ENCODE measurements at places on chromosomes 12 and 14.

- DNase-seq = no peak
Observed at GRCh38 chr14:91573528-91573893, 63.4 kb upstream of the PPP4R3A start.

DNA sequence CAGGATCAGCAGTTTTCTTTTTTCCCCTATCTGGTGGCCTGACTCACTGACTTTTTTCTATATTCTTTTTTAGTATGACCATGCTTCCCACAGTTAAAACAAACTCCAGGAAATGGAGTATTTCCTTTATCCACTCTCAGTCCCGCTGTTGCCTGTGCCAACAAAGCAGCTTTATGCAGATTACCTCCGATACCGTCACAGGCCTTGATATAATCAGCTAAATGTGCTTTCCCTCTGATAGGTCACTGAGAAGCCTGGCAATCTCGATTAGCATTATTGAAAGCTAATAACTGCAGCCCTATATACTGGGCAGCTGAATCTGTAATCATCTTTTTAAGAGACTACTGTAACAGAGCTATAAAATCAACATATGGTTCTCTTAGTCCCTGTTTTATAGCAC is 243.6 kb downstream of the KIF21A start:
- DNase-seq = no peak

DNA sequence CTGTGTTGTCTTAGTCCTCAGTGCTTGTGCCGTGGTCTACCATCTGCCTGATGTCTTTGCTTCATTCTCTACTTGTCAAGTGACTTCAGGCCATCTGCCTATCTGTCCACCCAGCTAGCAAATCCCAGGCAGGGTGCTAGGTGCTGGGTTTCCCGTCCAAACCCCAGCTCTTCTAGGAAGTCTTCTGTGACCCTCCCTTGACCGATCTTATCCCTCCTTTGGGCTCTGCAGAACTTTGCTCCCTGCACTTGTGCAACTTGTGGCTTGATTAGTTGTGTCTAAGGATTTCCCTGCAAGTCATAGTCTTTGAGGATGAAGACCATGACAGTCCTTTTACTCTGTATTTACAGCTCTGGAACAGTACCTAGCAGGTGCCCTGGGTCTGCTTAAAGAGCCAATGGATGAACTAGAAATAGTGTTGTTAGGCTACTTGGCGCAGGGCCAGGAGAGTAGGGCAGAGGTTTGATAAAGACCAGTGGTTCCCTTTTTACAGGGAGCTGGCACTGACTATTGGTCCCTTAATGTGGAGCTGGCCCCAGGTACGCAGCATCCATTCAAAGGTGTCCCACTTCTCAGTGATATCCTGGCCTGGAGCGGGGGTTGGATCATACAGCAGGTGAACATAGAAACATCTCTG is 60.1 kb downstream of the ADCK1 start:
- DNase-seq = no peak

DNA sequence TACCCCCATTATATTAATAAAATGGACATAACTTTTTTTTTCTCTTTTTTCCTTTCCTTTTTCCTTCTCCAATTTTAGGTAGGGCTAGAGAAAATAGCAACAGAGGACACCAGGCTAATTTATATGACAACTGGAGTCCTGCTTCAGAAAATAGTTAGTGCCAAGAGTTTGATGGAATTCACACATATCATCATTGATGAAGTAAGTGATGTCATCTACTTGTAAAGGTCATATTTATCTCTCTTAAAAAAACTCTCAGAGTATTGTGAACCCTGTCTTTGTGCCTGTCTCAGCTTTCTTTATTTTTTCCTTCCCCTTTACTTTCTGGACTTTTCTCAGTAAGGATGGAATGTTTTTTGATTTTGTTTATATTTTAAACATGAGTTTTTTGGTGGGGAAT is 24.3 kb upstream of the RD3L start:
- DNase-seq = no peak

DNA sequence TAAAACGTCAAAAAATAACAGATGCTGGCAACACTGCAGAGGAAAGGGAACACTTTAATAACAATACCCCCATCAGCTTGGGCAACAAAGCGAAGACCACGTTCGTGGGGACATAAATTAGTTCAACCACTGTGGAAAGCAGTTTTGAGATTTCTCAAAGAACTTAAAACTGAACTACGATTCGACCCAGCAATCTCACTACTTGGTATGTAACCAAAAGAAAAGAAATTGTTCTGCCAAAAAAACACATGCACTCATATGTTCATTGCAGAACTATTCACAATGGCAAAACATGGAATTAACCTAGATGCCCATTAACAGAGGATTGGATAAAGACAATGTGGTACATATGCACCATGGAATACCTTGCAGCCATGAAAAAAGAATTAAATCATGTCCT is 81.2 kb upstream of the RAP1B start:
- DNase-seq = no peak

DNA sequence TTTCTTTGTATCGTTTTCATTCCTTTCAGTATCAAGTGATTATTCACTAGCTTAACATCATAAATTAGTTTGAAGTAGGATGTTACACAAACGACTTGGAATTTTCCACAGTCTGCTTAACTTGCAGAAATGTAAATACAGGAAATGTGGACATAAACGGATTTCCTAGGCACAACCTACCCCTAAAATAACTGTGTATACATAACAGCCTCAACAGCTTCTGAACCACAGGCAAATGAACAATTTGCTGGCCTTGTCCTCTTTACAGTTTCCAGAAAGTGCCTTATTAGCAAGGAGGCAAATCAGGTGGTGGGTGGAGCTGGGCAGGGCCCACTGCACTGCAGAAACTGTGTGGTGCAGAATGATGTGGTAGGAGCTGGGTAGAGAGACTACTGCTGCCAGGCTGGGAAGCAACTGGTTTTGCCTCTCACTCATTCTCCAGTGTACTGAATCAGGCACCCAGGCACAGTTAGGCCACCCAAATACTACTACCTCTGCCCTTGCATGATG is 14.1 kb downstream of the DRAM1 start:
- DNase-seq = no peak

DNA sequence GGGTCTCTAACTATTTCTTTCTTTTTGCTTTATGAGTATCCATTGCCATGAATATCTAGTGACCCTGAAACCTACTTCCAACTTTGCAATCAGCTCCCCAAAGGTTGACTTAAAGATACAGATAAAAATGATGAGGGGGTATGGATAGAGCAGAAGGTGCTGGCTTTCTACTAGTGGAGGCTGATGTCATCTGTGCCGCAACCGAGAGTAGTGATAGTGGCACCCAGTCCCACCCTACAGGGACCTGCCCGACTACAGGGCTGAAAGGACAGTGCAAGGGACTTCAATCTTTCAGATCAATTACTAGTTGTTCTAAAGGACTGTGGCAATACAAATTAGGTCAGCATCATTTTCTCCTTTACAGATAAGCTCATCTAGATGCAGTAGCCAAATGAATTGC is 806.0 kb downstream of the VRK1 start:
- no peak for DNase-seq

- DNase-seq = no peak
Observed at GRCh38 chr12:88298761-88299242, 156.7 kb downstream of the TMTC3 start.

DNA sequence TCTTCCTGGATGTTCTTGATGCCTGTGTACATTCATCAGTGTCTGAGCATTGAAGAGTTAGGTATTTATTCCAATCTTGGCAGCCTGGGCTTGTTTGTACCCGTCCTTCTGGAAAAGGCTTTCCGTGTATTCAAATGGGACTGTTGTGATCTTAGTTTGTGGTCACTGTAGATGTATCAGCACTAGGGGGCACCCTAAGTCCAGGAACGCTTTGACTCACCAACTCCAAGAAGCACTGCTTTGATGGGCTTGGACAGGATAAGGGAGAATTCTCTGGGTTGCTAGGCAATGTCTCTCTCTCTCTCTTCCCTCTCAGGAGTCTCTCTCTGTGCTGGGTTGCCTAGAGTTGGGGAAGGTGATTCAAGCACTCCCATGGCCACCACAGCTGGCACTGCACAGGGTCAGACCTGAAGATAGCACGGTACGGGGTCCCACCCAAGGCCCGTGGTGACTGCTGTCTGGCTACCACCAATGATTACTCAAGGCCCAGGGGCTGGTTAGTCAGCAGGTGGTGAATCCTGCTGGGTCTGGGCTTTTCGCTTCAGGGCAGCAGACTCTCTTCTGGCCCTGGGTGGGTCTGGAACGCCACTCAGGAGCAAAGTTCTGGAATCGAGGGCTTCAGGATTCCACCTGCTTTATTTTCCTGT is 211.1 kb upstream of the RGS6 start:
- no peak for DNase-seq

DNA sequence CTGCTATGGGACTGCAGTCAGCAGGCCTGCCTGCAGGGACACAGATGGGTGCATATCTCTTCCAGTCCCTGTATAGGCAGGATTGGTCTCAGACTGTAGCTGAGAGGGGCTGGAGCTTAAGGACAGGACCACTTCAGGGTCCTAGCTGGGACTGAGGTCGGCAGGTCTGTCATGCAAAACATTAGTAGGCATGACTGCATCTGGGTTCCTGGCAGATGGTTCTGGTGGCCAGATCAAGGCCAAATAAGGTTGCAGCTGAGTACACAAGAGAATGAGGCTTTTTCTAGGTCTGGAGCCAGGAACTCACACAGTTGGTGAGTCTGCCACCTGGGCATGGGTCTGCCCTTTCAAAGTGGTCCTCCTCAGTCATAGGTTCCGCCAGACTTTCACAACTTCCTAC is 155.8 kb downstream of the TPH2 start:
- DNase-seq = no peak

GRCh38 chr12:54300732-54301427 is at the start of gene NFE2:
Gene NFE2 (minus strand): TSS chr12:54301015. CDS start chr12:54295248, 5,767 bp downstream.
- no peak for DNase-seq

GRCh38 chr14:48398675-48399282 is 723.4 kb upstream of the MDGA2 start:
- no peak for DNase-seq

- no peak for DNase-seq
Observed at GRCh38 chr14:105315211-105315721, 718 bp downstream of the PACS2 start.

DNA sequence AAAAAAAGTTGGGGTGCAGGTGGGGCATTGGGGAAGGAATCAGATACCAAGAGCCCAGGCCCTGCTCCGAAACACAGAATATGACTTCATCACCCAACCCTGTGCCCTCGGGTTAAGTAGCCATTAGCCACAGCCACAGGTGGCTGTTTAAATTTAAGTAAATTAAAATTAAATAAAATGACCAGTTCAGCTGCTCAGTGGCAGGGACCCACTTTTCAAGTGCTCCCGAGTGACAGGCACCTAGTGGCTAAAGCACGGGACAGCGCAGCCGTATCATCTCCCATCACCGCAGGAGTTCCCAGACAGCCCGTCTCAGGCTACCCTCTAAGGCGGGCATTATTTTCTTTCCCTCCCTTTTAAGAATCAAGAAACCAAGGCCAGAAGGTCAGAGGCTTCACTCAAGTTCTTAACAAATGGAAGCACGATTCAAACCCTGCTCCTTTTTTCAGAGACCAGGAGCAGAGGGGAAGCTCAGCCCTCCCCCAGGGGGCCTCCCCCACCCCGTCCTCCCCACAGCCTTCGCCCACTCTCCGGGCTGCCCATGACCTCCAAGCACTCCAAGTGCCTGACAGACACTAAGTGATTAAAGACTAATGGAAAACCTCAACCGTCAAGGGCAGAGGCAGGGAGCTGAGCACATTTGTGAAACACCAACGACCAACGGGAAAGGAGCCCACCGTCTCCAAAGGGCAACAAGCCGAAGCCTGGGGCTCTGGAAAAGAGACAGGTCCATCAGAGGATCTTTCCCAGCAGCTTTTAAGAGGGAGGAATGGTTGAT is 5.2 kb downstream of the NCOR2 start:
- DNase-seq = no peak

DNA sequence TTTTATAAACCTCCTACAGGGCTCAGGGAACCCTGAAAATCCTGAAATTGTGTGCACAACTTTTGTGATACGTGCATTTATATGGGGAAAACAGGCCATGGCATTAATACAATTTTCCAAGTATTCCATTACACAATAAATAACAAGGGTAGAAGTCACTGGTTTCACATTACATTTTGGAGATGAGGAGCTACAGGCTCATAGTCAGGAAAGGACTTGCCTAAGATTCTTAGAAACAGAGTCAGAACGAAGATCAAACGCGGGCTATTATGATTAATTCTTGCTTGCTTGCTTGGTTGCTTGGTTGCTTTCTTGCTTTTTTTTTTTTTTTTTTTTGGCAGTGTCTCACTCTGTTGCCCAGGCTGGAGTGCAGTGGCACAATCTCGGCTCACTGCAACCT is 16.7 kb downstream of the NOS1 start:
- no peak for DNase-seq

GRCh38 chr14:89911010-89911919 is 43.3 kb downstream of the EFCAB11 start:
- DNase-seq = no peak

DNA sequence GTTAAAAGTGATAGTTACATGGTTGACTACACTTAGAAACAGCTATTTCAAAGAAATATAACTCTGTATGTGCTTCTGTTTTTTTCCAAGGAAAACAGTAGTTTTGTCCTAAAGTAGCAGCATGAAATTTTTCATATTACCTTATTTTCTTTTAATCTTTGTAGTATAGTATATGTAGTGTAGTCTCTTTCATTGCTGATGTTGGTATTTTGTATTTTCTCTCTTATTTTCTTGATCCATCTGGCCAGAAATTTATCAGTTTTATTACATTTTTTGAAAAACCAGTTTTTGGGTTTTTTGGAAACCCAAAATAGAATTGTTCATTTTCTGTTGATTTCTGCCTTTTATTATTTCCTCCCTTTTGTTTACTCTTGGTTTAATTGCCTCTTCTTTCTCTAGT is 6.4 kb upstream of the RNU6-8 start:
- no peak for DNase-seq

DNA sequence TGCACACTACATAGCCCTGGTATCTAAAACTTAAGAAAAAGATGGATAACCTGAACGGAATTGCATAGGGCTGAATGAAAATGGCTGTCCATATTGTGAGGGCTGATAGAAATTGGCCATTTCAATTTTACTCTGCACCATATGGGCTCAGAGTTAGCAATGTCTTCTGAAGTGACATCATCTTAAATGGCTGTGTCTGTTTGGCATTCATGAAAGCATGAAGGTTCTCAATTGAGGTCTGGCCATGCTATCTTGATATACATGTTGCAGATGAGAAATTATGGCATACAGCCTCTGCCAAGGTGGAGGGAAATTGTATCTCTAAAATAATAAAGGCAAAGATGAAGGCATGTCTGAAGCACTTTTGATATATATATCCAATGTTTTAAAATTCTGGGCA is 226.0 kb upstream of the PDE3A start:
- no peak for DNase-seq

GRCh38 chr14:73386342-73386741 is 72.0 kb downstream of the NUMB start:
- DNase-seq = no peak

- DNase-seq = no peak
Observed at GRCh38 chr12:72242946-72243345, 29.2 kb upstream of the TRHDE start.

DNA sequence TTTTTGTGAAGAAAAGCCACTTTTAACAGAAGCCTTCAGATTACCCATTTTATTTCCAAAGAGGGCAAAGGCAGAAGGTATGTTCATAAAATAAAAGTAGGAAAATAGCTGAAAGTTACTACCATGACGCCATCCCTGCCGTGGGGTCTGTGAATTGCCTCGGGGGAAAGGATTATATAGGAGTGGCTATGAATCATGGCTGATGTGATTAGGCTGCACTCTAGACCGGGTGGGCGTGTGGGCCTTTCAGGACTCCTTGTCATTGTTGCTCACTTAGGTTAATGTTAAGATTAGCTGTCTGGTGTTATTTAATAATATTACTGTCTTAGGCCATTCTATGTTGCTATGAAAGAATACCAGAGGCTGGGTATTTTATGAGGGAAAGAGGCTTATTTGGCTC is 195.5 kb downstream of the EGLN3 start:
- no peak for DNase-seq
